ENCODE measurements at places on chromosomes 13 and 19.

- peak; percentile 56 for DNase-seq
Measured at GRCh38 chr13:32426191-32426989, 1.5 kb downstream of the N4BP2L1 start.

DNA sequence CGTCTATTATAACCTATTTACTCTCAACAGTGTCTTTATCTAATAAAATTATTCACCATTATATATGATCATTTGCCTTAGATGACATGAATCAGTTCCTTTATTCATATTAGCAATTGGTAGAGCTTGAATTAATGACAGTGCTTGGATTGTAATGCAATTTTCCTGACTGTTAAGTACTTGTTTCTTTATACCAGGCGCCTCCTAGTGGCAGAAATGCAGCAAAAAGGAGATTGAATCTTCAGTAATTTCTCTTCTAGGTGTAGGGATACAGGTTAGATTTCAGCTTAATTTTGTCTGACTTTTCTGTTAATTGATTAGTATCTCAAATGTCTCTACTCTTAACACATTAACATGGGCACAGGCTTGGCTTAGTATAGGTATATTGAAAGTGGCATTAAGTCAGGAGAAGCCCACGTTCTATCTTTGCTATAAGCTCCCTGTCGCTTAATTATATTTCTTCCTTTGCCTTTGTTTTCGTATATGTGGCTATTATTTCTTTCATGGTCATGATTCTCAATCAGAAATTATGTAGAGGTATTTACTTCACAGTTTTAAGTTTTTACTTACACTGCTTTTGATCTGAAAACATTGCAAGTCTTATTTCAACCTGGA, 9.1 kb upstream of the LHFPL6 start:
- peak; percentile 86 for DNase-seq

DNA sequence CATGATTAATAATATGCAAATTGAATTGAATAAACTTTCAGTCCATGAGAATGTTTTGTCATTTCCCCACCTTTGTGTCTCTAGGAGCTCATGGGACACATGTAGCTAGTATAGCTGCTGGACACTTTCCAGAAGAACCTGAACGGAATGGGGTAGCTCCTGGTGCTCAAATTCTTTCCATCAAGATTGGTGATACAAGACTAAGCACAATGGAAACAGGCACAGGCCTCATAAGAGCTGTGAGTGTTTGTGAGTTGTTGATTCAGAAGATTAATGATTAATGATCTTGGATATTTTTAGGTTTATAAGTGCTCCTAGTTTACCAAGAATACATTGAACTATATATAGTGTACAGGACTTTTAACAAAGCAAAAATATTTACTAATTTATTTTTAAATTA, 30.1 kb downstream of the TPP2 start:
- DNase-seq, result no peak

- DNase-seq, result no peak
Measured at GRCh38 chr19:14562660-14563589, 8.9 kb downstream of the NDUFB7 start.
